ENCODE measurements at places on chromosomes 4 and X.

DNA sequence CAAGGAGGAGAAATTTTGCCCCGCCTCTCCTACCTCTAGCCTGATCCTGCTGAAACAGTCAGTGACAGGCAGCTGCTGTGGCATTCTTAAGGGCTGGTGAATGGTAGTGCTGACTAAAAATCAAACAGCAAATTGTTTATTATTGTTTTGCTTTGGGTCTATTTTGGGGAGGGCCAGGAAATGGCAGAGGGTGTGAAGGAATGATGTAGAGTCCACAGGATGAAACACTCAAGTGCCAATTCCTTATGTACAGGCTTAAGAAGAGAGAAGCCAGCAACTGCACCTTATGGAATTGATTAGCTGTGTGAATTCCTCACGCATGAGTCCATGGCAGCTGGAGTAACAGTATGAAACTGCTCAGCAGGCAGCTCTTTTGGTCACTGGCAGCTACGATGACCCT lies 39.7 kb downstream of the VEGFC start:
- peak overlapping the region; percentile 8 for H3K27ac ChIP-seq
- H3K27me3 ChIP-seq, result no peaks in the 10 kb centered on the region
- H3K36me3 ChIP-seq, result no peaks in the 10 kb centered on the region
- H3K4me1 ChIP-seq, result peaks cover 23% of the 10 kb centered on the region
- DNase-seq, result peak; percentile 22

DNA sequence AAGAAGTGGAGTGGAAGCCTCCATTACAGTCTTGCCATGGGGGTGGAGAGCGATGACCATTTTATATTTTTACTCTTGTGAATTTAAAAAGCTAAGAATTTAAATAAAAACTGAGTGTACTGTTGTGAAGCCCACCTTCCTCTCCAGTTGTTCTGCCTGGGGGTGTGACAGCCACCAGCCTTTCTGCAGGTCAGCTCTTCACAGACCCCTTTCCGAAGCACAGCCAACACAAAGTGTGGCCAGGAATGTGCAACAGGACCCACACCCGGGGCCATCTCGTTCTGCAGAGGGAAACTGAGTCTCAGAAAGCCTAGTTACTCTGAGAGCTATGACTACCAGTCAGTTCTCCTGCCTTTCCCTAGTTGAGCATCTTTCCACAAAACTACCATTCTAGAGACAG lies 1.4 kb downstream of the GRPEL1 start:
- H3K4me1 ChIP-seq, result peaks cover 23% of the 10 kb centered on the region
- H3K4me3 ChIP-seq, result peak overlapping the region; percentile 90
- no peak for DNase-seq
- H3K27ac ChIP-seq, result peak overlapping the region; percentile 59

DNA sequence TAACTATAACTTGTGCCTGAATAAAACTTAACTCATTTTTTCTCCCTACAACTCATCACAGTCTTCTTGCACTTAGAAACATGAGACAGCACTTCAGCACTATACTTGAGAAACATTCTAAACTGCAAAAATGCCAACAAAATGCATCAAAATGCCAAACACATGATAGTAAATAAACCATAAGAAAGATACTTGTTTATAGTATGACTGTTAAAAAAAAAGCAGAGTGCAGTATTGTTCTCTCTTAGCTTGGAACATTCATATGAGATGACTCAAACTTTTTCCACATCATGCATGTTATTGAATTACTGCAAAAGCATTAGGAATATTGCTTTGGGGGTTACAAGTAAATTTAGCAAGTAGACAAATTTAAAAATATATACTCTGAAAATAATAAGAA lies 135.7 kb upstream of the ANXA10 start:
- peak overlapping the region; percentile 14 for H3K27ac ChIP-seq
- H3K36me3 ChIP-seq, result no peaks in the 10 kb centered on the region
- no peaks in the 10 kb centered on the region for H3K4me1 ChIP-seq
- H3K4me3 ChIP-seq, result no peak overlapping the region

DNA sequence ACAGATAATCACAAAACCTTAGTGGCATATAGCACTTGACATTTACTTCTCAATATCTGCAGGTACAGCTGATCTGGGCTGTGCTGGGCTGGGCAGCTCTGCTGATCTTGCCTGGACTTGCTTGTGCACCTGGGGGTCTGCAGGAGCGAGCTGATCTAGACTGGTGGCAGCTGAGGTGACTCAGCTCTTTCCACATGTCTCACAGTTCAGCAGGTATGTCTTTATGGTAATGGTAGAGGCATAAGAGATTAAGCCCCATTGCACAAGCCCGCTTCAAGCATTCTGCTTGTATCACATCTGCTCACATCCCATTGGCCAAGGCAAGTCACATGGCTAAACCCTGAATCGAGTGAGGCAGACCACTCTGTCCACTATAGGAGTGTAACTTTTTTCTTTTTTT lies 506.7 kb downstream of the BCOR start:
- H3K27ac ChIP-seq, result no peak overlapping the region
- no peaks in the 10 kb centered on the region for H3K36me3 ChIP-seq
- DNase-seq, result peak; percentile 5
- peaks cover 45% of the 10 kb centered on the region for H3K27me3 ChIP-seq
- H3K4me3 ChIP-seq, result no peak overlapping the region
- H3K4me1 ChIP-seq, result no peaks in the 10 kb centered on the region

DNA sequence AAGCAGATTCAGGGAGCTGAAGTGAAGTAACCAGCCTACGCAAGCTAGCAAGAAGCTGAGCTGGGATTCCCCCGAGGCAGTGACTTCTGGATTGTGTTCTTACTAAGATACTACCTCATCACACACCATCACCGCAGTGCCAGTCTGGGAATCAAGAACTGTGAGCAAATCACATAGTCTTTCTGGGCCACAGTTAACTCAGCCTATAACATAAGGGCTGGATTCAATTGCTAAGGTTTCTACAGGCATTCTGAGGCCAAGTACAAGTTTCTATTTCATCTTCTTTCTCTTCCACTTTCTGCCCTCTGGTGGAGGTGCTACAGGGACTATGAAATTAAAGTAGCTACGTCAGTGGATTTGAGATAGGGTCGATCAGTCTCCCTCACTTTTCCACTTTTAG lies 1.4 kb upstream of the CORIN start:
- no peaks in the 10 kb centered on the region for H3K4me1 ChIP-seq
- no peak for DNase-seq
- H3K4me3 ChIP-seq, result no peak overlapping the region
- H3K27ac ChIP-seq, result no peak overlapping the region
- no peaks in the 10 kb centered on the region for H3K27me3 ChIP-seq

- peak; percentile 9 for DNase-seq
- no peak overlapping the region for H3K27ac ChIP-seq
- H3K36me3 ChIP-seq, result no peaks in the 10 kb centered on the region
- peaks cover 11% of the 10 kb centered on the region for H3K4me1 ChIP-seq
Observed at GRCh38 chrX:77442728-77443127, 4.5 kb upstream of the FGF16 start.

GRCh38 chrX:70444946-70445656 lies 466 bp downstream of the DLG3 start:
- no peak overlapping the region for H3K27ac ChIP-seq
- DNase-seq, result no peak
- no peaks in the 10 kb centered on the region for H3K4me1 ChIP-seq
- H3K27me3 ChIP-seq, result peaks cover 52% of the 10 kb centered on the region

- DNase-seq, result no peak
- no peaks in the 10 kb centered on the region for H3K36me3 ChIP-seq
- no peak overlapping the region for H3K4me3 ChIP-seq
- H3K4me1 ChIP-seq, result peaks cover 5% of the 10 kb centered on the region
- no peak overlapping the region for H3K27ac ChIP-seq
Observed at GRCh38 chr4:100466501-100466900, 51.3 kb downstream of the EMCN start.

- no peaks in the 10 kb centered on the region for H3K27me3 ChIP-seq
- DNase-seq, result peak; percentile 42
- no peak overlapping the region for H3K4me3 ChIP-seq
- H3K36me3 ChIP-seq, result no peaks in the 10 kb centered on the region
- H3K4me1 ChIP-seq, result no peaks in the 10 kb centered on the region
- no peak overlapping the region for H3K27ac ChIP-seq
Observed at GRCh38 chr4:116066711-116067245, 953.4 kb upstream of the NDST4 start.

DNA sequence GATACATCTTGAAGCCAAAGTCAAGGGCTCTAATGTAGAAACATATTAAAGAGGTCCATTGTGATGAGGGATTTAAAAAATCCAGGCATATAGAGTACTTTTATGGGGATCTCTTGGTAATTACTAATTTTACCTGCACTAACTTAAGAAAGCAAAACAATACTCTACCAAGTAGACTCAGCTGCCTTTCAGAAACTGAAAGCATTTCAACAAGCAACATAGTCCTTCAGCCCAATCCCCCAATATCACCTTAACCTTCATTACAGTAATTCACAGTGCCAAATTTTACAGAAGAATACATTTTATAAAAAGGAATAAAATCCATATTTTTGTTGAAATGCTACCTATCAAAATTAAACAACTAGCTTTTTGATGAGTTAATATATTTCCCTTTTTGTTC lies 422.9 kb downstream of the DTHD1 start:
- H3K4me1 ChIP-seq, result no peaks in the 10 kb centered on the region
- H3K27ac ChIP-seq, result no peak overlapping the region
- no peak for DNase-seq
- no peaks in the 10 kb centered on the region for H3K36me3 ChIP-seq

- no peak overlapping the region for H3K4me3 ChIP-seq
- H3K27me3 ChIP-seq, result peaks cover 76% of the 10 kb centered on the region
- peak; percentile 63 for DNase-seq
- H3K36me3 ChIP-seq, result no peaks in the 10 kb centered on the region
- H3K4me1 ChIP-seq, result no peaks in the 10 kb centered on the region
- no peak overlapping the region for H3K27ac ChIP-seq
Observed at GRCh38 chrX:113741744-113742143, 842.1 kb upstream of the HTR2C start.

- H3K27me3 ChIP-seq, result no peaks in the 10 kb centered on the region
- no peaks in the 10 kb centered on the region for H3K36me3 ChIP-seq
- peaks cover 32% of the 10 kb centered on the region for H3K4me1 ChIP-seq
- H3K27ac ChIP-seq, result no peak overlapping the region
Observed at GRCh38 chr4:54074381-54074780, 10.0 kb upstream of the CHIC2 start.

DNA sequence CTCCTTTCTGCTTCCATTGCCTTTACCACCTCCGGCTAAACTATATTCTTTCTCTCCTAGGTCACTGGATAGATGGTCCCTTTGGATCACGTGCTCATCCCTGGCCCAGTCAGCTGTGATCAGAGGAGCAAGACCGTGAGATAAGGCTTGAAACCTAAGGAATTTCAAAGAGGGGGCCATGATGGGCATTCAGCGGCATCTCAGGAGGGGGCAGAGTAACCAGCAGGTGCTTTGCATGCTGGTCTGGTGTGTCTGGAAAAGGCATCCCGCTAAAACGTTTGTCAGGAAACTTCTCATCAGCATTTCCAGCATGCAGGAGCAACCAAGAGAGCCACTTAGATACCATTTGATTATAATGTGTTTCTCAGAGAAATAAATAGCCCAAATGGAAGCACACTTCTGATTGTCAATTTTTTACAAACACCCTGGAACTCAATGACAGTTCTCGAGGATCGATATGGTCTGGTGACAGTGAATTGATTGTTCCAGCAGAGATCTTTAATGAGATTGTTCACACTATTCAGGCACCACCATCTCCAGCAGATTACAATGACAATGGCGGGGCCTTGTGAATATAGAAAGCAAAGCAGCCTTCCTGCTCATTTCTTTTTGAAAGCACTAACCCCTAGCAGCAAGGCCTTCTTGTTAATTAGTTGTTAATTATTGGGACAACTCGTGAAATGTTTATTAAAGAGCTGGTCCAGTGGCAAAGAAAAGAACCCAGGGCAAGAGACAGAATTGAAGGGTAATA lies 327.1 kb downstream of the PTTG2 start:
- H3K4me1 ChIP-seq, result no peaks in the 10 kb centered on the region
- no peak overlapping the region for H3K4me3 ChIP-seq
- H3K27me3 ChIP-seq, result no peaks in the 10 kb centered on the region
- H3K27ac ChIP-seq, result no peak overlapping the region
- no peaks in the 10 kb centered on the region for H3K36me3 ChIP-seq

- no peak overlapping the region for H3K4me3 ChIP-seq
- DNase-seq, result no peak
- H3K27ac ChIP-seq, result no peak overlapping the region
- peaks cover 9% of the 10 kb centered on the region for H3K27me3 ChIP-seq
- no peaks in the 10 kb centered on the region for H3K4me1 ChIP-seq
Observed at GRCh38 chr4:110610940-110611831, 11.7 kb downstream of the PITX2 start.

DNA sequence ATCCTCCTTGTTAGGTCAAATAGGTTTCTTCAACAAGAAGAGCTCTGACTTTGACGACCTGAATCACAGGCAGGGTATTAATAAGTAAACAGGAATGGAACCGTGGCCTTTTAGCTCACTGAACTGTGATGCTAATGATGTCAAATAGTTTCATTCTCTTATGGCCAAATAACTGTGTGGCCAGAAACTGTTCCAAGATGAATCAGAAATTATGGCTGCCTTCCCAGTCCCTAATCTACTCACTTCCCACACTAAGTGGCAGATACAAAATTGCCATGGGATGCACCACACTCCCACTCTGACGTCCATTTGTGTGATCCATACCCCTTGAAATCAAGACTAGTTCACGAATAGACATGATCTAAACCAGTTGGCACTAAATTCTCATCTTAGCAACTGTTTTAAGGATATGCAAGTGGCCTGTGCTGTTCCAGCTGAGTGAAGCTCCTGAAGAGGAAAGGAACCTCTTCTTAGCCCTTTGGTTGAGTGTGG lies 455.4 kb downstream of the IL15 start:
- no peaks in the 10 kb centered on the region for H3K36me3 ChIP-seq
- H3K27ac ChIP-seq, result peak overlapping the region; percentile 97
- peak; percentile 94 for DNase-seq
- H3K4me1 ChIP-seq, result peaks cover 53% of the 10 kb centered on the region
- no peak overlapping the region for H3K4me3 ChIP-seq
- no peaks in the 10 kb centered on the region for H3K27me3 ChIP-seq

GRCh38 chr4:93710101-93710846 lies 118.3 kb upstream of the ATOH1 start:
- no peaks in the 10 kb centered on the region for H3K4me1 ChIP-seq
- no peak overlapping the region for H3K4me3 ChIP-seq
- H3K36me3 ChIP-seq, result no peaks in the 10 kb centered on the region
- H3K27ac ChIP-seq, result no peak overlapping the region
- DNase-seq, result peak; percentile 35
- no peaks in the 10 kb centered on the region for H3K27me3 ChIP-seq

- no peak overlapping the region for H3K4me3 ChIP-seq
- H3K36me3 ChIP-seq, result no peaks in the 10 kb centered on the region
- H3K27me3 ChIP-seq, result no peaks in the 10 kb centered on the region
- H3K4me1 ChIP-seq, result peaks cover 6% of the 10 kb centered on the region
Observed at GRCh38 chr4:71304289-71304850, 34.5 kb upstream of the SLC4A4 start.

Data from MCF 10A (cell line).